Stimulated activated CD8-positive, alpha-beta memory T cell treated with anti-CD3 and anti-CD28 coated beads, Interleukin-7, amount 100 ng/mL, for 24 hours (primary cell): ENCODE measurements at places on chromosomes 3 and 15.

DNA sequence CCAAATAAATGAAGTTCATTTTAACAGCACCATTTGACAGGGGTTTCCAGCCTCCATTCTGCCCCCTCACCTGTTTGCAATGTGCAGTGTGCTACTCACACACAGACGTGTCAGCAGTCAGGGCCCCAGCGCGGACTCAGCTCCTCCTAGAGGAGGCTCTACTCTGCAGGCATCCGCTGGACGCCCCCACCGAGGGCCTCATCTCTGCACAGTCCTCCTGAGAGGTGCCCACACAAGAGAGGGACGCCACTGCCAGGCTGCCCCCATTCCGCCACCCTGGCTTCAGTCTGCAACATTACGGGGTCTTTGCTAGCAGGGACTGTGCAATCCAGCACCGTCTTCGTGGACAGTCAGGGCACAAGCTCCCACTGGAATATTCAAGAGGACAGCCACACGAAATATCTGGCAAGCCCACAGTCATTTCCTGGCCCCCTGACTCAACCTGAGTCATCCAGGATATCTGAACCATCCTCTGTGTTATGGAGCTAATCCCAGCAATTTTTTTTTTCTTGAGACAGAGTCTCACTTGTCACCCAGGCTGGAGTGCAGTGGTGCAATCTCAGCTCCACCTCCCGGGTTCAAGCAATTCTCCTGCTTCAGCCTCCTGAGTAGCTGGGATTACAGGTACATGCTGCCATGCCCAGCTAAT is 255.0 kb downstream of the OCA2 start:
- no peak for DNase-seq

GRCh38 chr15:22778796-22779195 is 7.6 kb upstream of the NIPA1 start:
- no peak for DNase-seq

- DNase-seq: no peak
Observed at GRCh38 chr3:188861842-188862744, 309.7 kb upstream of the TPRG1 start.

- no peak for DNase-seq
Observed at GRCh38 chr3:141859651-141860050, 16.8 kb upstream of the ATP1B3 start.

DNA sequence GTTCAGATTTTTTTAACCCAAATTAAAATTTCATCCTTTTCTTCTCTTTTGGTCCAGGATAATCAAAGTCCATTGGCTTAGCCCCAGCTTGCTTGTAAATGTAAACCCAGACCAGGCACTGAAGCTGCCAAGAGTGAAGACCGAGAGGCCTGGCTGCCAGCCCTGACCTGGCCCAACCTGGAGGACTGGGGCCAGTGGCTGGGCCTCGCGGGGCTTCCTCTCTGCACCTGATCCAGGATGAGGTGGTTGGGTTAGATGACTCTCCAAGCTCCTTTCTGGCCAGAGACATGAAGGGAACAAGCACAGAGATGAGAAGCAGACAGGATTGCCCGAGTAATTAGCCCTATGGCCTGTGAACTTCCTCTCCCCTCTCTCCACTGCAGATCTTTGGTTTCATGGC is 50.6 kb downstream of the CMTM6 start:
- DNase-seq: no peak

GRCh38 chr15:31352911-31353811 is 26.5 kb downstream of the KLF13 start:
- no peak for DNase-seq

GRCh38 chr3:48633256-48633655 is 2.0 kb downstream of the SLC26A6 start:
- no peak for DNase-seq

DNA sequence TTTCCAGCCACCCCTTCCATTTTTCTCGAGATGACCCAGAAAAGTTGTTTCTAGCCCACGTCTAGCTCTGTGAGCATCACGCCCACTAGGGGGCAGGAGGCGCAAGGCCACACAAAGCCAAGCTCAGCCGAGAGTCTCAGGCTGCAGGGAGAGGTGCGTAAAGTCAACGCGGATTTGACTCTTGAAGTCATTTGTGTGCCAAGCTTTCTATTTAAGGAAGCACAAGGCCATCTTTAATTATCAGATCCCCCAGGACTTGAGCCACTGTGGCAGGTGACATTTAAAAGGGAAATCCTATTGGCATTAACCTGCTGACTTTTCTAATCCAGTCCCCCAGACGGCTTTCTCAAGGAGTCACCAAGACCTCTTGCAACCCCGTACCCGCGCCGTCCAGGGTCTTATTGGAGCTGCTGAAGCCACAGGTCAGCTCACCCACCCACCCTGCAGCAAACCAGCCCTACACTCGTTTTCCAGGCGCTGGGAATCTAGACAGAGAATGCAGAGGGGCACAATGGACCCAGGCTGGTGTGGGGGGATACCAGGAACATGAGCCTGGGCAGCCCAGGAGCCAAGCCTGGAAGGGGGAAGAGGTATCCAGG is 62.1 kb downstream of the CAPN7 start:
- peak; percentile 65 for DNase-seq

DNA sequence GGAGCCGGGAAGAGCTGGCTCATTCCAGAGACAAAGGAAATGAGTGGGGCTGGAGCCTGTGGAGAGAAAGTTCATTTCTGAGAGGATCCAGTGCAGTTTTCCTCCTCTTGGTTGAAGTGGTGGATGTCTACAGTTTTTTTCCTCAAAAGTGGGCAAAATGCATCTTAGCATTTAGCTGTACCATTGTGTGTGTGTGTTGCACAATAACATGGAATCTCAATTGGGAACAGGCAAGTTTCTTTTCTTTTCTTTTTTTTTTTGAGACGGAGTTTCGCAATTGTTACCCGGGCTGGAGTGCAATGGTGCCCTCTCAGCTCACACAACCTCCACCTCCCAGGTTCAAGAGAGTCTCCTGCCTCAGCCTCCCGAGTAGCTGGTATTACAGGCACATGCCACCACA is 101.5 kb upstream of the UBE2E1 start:
- DNase-seq: no peak
